ENCODE measurements at places on chromosomes 5 and 9.
A peak's percentile ranks its signal among the peaks of the same experiment; 100 is the strongest.

GRCh38 chr5:88230546-88231066 lies 38.0 kb downstream of the TMEM161B start:
- no peak for DNase-seq

GRCh38 chr5:107251151-107251550 lies 419.6 kb downstream of the EFNA5 start:
- DNase-seq = no peak

GRCh38 chr9:3157011-3157410 lies 313.1 kb upstream of the PUM3 start:
- no peak for DNase-seq

DNA sequence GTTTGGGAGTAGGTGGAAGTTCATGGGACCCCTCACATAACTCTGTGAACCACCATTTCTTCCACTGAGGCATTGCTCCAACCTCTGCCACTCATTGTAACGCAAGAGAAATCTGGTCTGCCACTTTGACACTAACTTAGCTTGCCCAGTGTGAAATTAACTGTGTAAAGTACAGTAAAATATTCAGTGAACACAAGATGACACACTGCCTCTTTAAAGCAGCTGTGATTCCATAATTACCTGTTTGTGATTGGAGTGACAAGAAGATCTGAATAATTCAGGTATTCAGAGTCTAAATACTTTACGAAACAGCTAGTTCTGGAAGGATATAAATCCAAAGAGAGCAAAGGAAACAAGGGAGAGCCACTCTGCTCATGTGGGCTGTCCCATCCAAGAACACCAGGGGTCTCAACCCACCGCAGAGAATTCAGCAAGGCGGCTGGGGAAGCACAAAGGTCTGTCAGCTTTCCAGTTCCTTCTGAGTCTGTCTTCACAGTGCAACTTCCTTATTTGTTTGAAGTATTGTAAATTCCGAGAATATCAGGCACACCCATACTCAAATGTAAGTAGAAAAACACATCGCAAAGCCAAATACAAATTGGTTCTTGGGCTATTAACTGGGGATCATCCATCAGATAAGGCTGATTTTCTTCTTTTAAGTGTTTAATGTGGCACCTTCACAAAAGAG lies 86.9 kb downstream of the GNAQ start:
- peak; percentile 17 for DNase-seq

DNA sequence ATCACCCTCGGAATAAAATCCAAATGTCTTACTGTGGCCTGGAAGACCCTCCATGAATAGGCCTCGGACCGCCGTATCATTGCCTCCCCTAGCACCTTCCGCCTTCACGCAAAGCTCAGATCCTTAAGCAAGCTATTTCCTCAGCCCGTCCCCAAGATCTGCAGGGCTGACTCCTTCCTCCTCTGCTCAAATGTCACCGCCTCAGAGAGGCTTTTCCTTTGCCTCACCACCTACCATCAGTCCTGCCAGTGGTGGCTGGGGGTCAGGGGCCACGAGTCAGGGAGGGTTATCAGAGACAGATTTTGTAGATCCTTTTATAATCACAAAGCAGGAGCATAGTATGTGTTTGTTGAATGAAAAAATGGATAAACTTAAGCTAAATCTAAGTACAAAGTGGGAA lies 74.4 kb upstream of the KIF2A start:
- DNase-seq = no peak

- DNase-seq = no peak
These were observed 536 bp upstream of the PPIC start for GRCh38 chr5:123037104-123037418.

DNA sequence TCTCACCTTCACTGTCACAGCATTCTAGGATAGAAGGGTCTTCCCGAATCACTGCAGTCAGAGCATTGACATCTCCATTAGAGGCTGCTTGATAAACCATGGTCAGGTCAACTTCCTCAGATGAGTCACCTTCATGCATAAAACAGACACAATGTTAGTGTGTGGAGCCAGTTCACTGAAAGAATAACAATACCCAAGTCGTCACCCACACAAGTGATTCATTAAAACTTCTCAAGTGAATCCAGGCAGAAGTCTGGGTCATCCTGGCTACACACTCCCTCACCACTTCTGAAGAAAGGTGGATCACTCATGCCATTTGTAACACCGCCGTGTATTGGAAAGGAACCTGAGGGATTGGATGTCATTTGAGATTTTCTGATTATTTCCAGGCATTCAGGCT lies 49.6 kb downstream of the ANKRD55 start:
- no peak for DNase-seq

DNA sequence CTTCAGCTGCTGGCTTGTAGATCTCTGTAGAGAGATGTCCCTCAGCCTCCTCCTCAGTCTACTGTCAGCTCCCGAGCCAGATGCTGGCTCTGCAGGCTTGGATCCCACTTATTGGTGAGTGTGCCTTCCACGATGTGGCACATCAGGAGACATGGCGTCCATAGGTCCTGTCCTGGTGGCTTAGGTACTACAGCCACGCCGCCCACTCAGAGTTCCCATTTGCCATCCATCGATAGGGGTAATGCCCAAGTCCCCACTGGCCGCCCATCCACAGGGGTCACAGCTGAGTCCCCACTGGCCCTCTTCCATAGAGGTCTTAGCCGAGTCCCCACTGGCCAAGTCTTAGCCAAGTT lies 17.3 kb downstream of the EXOC3 start:
- no peak for DNase-seq

DNA sequence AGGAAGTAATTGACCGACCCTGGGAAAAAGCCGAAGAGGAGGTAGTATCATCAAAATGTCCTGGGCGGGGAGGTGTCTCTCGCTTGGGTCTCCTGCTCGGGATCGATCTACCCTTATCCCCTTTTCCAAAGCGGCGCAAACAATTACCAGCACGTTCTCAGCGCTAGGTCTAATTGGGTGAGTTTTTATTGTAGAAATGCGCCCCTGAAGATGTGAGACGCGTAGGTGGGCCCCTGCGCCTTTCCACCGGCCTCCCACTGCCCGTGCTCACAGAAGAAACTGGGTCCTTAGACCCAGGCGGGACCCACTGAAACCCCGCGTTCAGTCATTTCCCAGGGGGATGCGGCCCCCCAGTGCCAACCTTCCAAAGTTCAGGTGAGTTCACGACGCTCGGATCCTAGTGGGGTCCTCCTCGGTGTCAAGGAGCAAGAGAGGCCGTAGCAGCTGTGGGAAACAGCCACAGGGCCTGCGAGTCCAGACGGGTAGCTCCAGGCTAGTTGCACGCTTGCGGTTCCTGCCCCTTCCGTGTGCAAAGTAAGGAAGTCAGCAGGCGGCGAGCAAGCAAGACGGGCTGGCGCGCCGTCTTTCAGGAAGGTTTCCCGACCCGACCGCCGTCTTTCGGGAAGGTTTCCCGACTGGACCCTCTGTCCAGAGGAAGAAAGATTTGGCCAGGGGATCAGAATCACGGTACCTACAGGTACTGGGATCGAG lies 1.5 kb downstream of the SMIM32 start:
- DNase-seq = no peak

GRCh38 chr5:79202076-79202475 lies 33.9 kb upstream of the JMY start:
- DNase-seq = no peak

DNA sequence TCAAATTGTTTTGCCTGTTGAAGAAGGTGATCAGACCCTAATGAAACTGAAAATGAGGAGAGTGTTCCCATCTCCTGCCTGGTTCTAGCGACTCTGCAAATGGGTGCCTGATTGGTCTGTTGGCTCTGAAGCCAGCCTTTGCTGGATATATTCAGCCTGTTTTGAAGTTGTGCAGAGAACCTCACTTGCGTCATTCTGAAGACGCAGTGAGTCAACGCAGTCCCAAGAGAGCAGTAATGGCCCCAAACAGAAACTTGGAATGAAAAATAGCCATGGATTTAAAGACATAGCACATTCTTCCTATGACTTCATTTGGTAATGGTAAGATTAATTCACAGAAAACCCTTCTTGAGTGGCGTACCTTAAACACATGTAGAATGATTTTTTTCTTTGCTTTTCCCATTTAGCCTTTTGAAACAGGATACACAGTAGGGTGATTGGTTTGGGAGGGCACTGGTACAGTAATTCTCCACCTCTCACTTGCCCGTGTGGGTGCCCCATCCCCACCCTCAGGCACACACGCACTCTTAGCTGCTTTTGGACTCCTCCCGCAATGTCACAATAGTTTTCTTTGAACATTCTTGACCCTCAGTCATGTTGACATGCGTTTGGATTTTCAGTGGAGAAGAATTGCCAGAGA lies 54.1 kb upstream of the ABL1 start:
- peak; percentile 71 for DNase-seq

DNA sequence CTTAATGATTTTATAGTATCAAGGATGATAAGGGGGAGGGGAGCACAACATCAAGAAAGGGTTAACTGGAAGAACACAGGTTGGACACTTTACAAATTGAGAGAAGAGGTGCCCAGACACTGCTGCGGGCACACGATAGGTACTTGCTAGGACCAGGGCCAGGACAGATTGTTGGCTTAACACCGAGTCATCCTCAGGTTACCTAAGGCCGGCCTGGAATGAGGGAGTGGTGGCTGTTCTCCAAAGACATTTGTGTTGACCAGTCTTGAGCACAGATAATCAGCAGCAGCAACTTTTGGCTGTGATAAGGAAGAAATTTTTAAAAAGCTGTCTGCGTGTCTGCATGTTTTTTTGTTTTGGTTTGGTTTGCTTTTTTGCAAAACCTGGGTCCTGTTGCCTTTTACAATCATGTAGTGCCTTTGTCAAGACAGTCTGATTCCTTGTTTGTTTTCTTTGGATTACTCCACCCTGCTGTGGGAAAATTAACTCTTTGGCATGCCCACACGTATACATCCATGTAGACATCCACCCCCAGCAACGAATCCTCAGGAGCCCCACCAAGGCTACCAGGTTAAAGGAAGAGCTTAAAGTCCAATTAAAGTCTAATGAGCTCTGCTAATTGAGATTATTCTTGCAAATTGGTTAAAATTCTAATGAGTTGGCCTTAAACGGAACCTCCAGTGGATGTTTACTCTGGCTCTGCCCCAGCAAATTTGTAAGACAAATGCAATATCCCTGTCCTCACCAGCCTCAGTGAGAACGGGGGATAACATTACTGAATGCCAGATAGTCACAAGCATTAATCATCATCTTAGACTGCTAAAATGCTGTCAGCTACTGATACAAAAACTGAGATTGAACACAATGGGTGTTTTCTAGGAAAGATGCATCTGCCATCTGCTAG lies 382.3 kb downstream of the ACTL7B start:
- no peak for DNase-seq

- no peak for DNase-seq
These were observed 110.9 kb upstream of the PRLR start for GRCh38 chr5:35341189-35341588.

- DNase-seq = no peak
These were observed 71.7 kb upstream of the SH3PXD2B start for GRCh38 chr5:172525996-172526360.

DNA sequence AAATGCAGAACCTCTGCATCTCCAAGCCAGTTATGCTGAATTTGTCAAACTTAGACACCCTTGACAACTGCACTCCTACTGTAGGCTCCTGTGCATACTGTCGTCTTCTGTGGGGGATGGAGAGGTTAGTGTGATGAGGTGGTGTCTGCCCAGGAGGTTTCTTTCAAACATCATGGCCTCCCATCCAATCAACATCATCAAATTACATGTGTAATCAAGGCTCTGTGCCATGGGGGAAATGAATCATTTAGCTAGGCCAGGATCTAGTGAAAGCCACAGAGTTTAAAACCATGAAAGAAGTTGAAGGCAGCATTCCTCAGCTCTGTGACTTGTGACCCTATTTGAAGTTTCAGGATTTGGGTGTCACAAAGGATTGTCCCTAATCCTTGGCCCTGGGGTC lies 240.6 kb downstream of the MARCHF11 start:
- DNase-seq = no peak

- DNase-seq = no peak
These were observed 10.1 kb downstream of the TGFBR1 start for GRCh38 chr9:99114846-99115500.

- peak; percentile 12 for DNase-seq
These were observed 34.4 kb upstream of the MRPS30 start for GRCh38 chr5:44774279-44774880.

- DNase-seq = no peak
These were observed 281.4 kb downstream of the SPOCK1 start for GRCh38 chr5:137217599-137218200.

DNA sequence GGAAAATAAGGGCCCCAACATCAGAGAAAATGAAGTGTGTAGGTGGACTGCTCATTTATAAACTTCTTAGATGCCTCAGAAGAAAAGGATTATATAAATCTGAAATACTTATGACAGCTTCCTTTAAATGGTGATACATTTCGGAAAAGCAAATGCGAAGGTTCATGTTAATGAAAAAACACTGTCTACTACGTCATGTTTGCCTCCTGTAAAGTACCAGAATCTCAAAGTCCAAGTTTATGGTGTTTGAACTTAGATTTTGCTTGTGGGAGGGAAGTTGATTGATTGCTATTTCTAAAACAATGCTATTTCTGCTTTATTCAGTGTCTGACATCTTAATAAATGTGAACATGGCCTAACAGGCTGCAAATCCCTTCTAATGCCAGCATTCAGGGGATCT lies 514.6 kb downstream of the ZNF608 start:
- DNase-seq = no peak

DNA sequence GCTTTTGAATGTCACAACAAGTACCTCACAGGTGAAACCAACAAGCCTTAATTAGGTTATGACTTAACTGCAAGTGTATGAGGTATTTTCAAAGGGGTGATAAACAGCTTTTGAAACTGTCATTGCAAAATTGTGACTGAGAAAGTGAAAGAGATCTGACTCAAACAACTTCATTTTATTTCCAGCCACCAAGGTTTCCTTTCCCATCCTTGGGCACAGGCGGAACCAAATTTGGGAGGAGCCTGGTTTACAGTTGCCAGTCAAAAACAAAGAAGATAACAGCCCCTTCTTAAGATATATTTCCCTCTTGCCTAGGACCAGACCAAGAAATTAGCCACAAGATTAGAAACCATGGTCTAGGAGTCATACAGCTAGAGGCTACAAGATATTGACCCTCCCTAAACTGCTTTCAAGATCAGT lies 417.1 kb downstream of the CSNK1G3 start:
- DNase-seq = no peak

- DNase-seq = no peak
These were observed 43.2 kb downstream of the KIAA0825 start for GRCh38 chr5:94575196-94575595.

- no peak for DNase-seq
These were observed 52.9 kb upstream of the MIER3 start for GRCh38 chr5:57004800-57005199.

- no peak for DNase-seq
These were observed 185.9 kb downstream of the KIAA0825 start for GRCh38 chr5:94432499-94432898.

- no peak for DNase-seq
These were observed 42.5 kb upstream of the SLC9A3 start for GRCh38 chr5:566636-567309.

- no peak for DNase-seq
These were observed 39.0 kb downstream of the SEMA4D start for GRCh38 chr9:89458768-89459496.

DNA sequence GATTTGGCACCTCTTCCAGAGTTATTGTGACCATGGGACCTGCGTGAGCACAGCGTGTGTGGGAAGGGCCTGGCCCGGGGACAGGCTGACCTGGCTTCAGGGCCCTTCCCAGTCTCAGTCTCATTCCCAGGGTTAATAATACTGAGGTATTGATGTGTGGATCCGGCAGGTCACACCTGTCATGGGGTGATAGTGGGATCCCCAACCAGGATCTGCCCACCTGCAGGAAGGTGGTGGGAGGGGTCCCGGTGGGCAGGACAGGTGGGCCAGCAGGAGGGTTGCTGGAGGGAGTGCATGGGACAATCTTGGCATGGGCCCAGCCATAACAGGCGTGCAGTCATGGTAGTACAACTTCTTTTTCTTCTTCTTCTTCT lies 55.4 kb downstream of the COL15A1 start:
- no peak for DNase-seq

- DNase-seq = no peak
These were observed 18.0 kb upstream of the GABBR2 start for GRCh38 chr9:98726735-98727134.

All from HEK293T (cell line).